ENCODE measurements at places on chromosomes 6 and 20. TPM values are rescaled to one million over a fixed set of nuclear protein-coding genes. Genes with fewer than 3 reads are reported as not detected.

The PMEPA1 gene
- 1.4 TPM for total RNA-seq

The GID8 gene
- total RNA-seq = 33.9 TPM

The TMEM217 gene
- 1.4 TPM for total RNA-seq

The ADGRF4 gene
- total RNA-seq = not detected

The DEFB125 gene
- not detected for total RNA-seq

The ANKRD66 gene
- total RNA-seq = not detected

The GSTA3 gene
- total RNA-seq = not detected

The TBP gene
- total RNA-seq = 12.2 TPM

The CHMP4B gene
- 30.3 TPM for total RNA-seq

The FUT9 gene
- not detected for total RNA-seq

The GFRAL gene
- not detected for total RNA-seq

The KCNQ2 gene
- not detected for total RNA-seq

The SLC44A4 gene
- 0.36 TPM for total RNA-seq

The NKX2-4 gene
- not detected for total RNA-seq

The PARD6B gene
- total RNA-seq = 0.90 TPM

The BFSP1 gene
- total RNA-seq = 1.9 TPM

The CNKSR3 gene
- total RNA-seq = 15.8 TPM

The C20orf144 gene
- under 0.01 TPM for total RNA-seq

The PGC gene
- not detected for total RNA-seq

The SLC26A8 gene
- total RNA-seq = not detected

The BPIFB2 gene
- total RNA-seq = not detected

The HTR1B gene
- total RNA-seq = under 0.01 TPM

The BCL2L1 gene
- total RNA-seq = 45.5 TPM

The OR2J3 gene
- total RNA-seq = not detected

The STMND1 gene
- not detected for total RNA-seq
